ENCODE measurements at places on chromosomes 13 and 19. TPM values are rescaled to one million over a fixed set of nuclear protein-coding genes. Genes with fewer than 3 reads are reported as not detected.

The KIR3DL2 gene
- not detected for polyA plus RNA-seq

The SAE1 gene
- 42.2 TPM for polyA plus RNA-seq

The MCOLN1 gene
- 12.1 TPM for polyA plus RNA-seq

The STOML3 gene
- polyA plus RNA-seq = not detected

The CEACAM16 gene
- not detected for polyA plus RNA-seq

The LHB gene
- polyA plus RNA-seq = 0.36 TPM

The TTC9B gene
- 0.10 TPM for polyA plus RNA-seq

The DMWD gene
- polyA plus RNA-seq = 13.9 TPM

The TDRD3 gene
- 12.8 TPM for polyA plus RNA-seq

The VSTM1 gene
- polyA plus RNA-seq = not detected

The ZNF699 gene
- polyA plus RNA-seq = 1.4 TPM

The MPHOSPH8 gene
- 18.6 TPM for polyA plus RNA-seq

The ZNF681 gene
- polyA plus RNA-seq = 0.34 TPM

The ATP1A3 gene
- polyA plus RNA-seq = 0.34 TPM

The ZNF430 gene
- 1.9 TPM for polyA plus RNA-seq

The KLK3 gene
- polyA plus RNA-seq = not detected

The FXYD7 gene
- 0.45 TPM for polyA plus RNA-seq

The RYR1 gene
- 0.79 TPM for polyA plus RNA-seq

The NKG7 gene
- 10.3 TPM for polyA plus RNA-seq

The ZNF728 gene
- polyA plus RNA-seq = not detected

The ZNF528 gene
- polyA plus RNA-seq = 3.2 TPM

The ZNF616 gene
- 2.2 TPM for polyA plus RNA-seq

The PLK5 gene
- not detected for polyA plus RNA-seq

The WDR88 gene
- polyA plus RNA-seq = not detected

The LPAR2 gene
- polyA plus RNA-seq = 3.0 TPM

The CCDC122 gene
- polyA plus RNA-seq = 4.9 TPM

The PROZ gene
- polyA plus RNA-seq = not detected

The HSPH1 gene
- polyA plus RNA-seq = 48.6 TPM

The PLIN5 gene
- polyA plus RNA-seq = 38.2 TPM

Data from adipose tissue (tissue), 3 donors.